ENCODE measurements at places on chromosomes 16 and 17.

DNA sequence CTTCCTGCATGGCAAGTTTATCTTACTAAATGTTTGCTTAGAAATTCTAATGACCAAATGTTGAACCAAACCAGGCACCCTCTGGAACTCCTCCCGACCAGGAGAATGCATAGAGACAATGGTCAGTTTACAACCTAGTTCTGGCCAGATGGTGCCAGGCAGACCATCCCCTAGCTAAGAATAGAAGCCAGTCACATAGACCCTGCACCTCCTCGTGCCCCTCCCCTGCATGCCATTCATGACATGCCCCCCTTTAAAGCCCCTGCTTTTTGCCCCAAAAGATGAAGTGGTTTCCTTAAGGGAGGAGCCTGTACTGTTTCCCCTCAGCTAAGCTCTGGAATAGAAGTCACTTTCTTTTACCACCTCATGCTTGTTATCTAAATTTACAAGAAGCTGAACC is 6.6 kb upstream of the CPHXL start:
- DNase-seq: no peak

GRCh38 chr17:72639711-72640110 is 452.8 kb downstream of the SLC39A11 start:
- no peak for DNase-seq

GRCh38 chr16:18068477-18068876 is 268.1 kb downstream of the NPIPA8 start:
- no peak for DNase-seq

GRCh38 chr16:50565428-50565827 is 17.2 kb downstream of the NKD1 start:
- no peak for DNase-seq

DNA sequence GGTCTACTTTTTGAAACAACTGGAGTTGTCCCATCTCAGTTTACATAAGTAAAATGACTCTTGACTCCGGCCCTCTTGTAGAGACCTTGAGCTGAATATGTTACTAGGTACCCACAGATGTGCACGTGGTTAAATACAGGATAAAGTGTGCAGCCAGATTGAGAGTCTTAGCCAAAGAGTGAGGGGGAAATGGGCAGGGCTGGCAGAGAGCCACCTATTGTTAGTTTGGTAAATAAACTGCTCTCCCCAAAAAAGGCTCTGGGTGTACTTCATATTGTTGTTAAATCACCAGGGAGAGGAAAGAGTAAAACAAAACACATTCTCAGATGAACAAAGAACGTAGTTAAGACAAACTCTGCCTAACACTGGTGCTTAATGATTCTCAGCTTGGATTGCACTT is 20.3 kb downstream of the G6PC1 start:
- no peak for DNase-seq

Measured in activated effector memory CD4-positive, alpha-beta T cell treated with Interleukin-2 at 50 U/mL for 16 hours (primary cell).